ENCODE measurements at places on chromosomes 12 and 14.

GRCh38 chr14:103540821-103541708 is 12.1 kb downstream of the TRMT61A start:
- DNase-seq, result peak; percentile 69

DNA sequence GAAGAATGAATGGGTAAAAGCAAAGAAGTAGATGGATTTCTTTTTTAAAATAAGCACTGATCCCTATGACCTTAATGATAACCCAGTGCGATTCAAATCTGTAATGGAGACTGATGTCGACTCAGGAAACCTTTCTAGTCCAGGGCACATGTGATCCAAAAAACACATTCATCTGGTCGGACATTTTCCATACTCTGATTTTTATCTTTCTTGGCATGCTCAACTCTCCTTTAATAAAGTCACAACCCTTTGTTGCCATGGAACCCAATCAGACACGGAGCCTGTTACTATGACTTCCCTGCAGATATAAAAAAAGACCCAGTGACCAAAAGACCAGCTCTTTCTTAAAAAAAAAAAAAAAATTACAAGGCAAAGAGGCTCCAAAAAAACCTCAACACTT is 27.9 kb downstream of the TMCC3 start:
- DNase-seq, result no peak

DNA sequence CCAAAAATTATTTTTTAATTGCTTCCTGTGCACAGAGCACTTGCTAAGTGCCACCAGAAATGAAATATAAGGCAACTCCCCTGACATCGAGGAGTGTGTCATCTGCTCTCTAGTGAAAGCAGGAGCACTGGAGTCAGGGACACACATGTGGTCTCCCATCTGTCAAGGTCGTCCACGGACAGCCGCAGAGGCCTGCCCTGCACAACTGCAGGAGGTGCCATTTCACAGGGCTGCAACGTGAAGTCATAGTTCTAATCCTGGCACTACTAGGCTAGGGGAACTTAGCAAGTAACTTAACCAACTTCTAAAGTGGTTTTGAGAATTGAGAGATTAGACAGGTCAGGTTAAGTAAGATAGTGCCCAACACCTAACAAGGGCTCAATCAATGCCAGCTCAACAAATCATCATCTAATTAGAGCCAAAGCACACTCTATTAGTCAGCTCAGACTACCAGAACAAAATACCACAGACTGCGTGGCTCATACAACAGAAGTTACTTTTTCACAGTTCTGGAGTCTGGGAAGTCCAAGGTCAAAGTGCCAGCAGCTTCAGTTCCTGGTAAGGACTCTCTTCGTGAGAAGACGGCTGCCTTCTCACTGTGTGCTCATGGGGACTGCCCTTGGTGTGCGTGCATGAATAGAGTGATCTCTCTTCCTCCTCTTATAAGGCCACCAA is 30.7 kb downstream of the FOXN3 start:
- no peak for DNase-seq

DNA sequence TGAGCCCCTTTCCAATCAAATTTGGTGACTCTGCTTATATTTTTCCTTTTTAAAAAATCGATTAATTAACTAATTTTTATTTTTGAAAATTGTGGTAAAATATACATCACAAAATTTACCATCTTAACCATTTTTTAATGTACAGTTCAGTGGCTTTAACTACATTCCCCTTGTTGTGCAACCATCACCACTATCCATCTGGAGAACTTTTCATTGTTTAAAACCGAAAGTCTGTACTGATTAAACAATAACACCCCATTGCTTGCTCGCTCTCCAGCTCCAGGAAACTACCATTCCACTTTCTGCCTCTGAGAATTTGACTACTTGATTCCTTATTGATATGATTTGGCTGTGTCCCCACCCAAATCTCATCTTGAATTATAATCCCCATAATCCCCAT is 283.4 kb downstream of the C12orf75 start:
- DNase-seq, result no peak

GRCh38 chr14:36718216-36718615 is 56.6 kb downstream of the PAX9 start:
- DNase-seq, result no peak

DNA sequence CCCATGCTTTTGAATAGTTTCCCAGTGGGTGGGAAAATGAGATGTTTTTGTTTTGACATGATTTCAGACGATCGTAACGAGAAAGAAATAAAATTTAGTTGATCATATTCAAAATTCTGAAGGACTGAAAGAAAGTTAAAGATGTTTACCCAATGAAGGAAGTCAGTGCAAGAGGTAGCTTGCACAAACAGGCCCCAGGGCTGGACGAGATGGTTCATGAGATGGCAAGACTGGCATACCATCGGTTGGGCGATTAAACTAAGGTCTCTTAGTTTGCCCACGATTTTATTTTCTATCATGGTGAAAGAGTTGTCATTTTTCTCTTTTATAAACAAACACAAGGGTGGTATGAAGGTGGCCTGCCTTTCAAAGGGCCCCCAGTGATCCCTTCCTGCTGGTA is 124.5 kb upstream of the TBX5 start:
- DNase-seq, result no peak

DNA sequence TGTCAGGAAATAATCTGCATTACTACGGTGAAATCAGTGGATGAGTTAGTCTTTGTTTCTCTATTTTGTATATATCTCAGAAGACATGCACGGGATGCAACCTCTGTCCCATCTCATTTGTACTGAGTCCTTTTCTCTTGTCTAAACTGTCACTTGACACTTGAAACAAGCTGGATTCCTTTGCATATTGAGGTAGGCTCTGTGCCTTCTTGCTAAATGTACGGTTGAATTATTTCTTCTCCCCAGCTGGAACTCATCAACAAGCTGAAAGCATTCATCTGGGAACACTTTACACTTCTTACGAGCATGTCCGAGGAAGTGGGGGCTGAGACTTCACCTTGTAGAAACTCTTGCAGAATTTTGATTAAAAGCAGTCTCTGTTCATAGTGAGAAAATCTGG is 119.5 kb downstream of the VEZT start:
- no peak for DNase-seq

DNA sequence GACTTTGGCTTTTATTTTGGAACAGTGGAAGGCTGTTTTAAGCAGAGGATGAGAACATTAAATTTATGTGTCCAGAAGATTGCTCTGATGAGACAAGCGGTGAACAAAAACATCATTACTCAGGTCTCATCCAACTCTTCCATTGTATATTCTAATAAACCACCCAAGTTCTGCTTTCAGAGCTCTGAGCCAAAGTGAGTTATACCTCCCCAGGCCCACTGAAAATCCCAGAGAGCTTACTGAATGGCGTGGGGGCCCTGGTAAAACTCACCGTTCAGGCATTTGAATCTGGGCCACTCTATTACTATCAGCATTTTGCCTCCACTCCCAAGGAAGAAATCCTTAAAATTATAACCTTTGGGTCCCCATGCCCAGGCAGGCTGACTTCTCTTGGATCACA is 122.0 kb upstream of the HIF1A start:
- DNase-seq, result no peak

DNA sequence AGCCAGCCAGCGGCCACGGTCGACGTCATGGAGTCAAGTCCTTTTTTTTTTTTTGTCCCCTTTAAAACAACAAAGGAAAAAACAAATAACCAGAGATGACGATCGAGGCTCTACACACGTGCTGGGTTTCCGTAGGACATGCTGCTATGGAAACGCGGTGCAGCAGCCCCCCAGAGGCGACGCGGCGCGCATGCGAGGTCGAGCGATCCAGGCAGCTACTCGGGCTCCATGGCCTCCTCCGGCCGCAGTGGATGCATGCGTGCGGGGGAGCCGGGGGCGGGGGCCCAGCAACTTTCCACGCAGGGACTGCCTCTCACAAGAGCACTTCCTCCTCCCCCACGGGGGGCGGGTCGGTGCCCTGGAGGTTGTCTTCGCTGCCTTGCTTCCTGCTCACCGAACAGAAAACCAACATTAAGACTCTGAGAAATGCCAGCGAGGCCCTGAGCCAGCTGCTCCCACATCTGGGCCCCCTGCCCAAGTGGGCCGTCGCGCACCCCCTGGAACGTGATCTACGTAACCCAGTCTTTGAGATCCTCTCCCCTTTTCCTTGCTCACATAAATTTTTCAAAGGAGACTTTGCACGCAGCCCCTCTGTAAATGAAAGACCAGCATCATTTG is 30.7 kb downstream of the P2RX4 start:
- DNase-seq, result peak; percentile 85

- DNase-seq, result peak; percentile 83
These were observed 187.0 kb downstream of the ETV6 start for GRCh38 chr12:11836282-11837151.

GRCh38 chr12:3199551-3200031 is 122.4 kb downstream of the TSPAN9 start:
- no peak for DNase-seq

- no peak for DNase-seq
These were observed 35.5 kb upstream of the PAX9 start for GRCh38 chr14:36626151-36626550.

GRCh38 chr12:79407671-79408622 is 282.8 kb downstream of the PAWR start:
- no peak for DNase-seq

- no peak for DNase-seq
These were observed 114.4 kb downstream of the LMNTD1 start for GRCh38 chr12:25438638-25439037.

GRCh38 chr12:124545508-124546418 is 21.6 kb downstream of the NCOR2 start:
- no peak for DNase-seq

DNA sequence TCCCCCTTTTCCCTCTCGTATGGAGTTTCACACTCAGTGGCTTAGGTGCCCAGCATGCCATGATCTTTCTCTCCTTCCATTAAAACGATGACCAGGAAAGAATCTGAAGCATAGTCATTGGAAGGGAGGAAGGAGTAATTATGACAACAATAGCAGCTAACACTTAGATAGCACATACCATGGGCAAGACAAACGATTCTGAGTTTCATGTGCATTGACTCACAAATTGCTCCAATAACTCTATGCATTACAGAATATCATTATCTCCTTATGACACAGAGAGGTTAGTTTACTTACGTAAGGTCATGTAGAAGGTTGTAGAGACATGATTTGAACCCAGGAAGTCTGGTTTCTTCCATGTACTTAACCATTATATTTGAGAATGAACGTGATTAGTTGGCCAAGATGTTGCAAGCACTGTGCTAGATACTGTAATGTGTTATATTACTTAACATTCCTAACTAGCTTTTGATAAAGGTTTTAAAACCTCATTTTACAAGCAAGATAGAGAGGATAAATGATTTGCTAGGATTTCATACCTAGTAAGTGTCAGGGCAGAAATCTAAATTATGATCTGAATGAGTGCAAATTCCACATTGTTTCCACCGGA is 162.4 kb downstream of the CAND1 start:
- DNase-seq, result no peak

DNA sequence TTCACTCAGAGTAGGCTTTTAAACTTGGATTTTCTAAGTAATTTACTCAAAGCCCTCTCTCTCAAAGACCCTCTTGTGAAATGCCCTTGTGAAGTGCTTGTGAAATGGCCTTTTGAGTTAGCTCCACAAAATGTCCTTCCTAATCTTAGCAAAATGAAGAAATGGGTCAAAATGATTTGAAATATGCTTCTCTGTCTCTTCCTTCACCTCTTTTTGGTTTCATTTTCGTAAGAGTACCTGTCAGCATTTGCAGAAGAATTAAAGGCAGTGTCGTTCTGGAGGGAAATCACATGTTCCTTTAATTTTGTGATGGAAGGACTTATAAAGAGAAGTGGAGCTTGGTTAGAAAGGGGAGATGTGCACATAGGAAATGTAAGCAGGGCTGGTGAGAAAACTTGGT is 93.7 kb downstream of the HMGA2 start:
- DNase-seq, result no peak

- DNase-seq, result no peak
These were observed 405.9 kb upstream of the MIS18BP1 start for GRCh38 chr14:45658917-45659299.

- no peak for DNase-seq
These were observed 11.3 kb upstream of the DACT1 start for GRCh38 chr14:58626431-58626831.

GRCh38 chr12:95970905-95971304 is 25.2 kb downstream of the HAL start:
- no peak for DNase-seq

GRCh38 chr12:17680220-17680619 is 409.8 kb downstream of the RERGL start:
- no peak for DNase-seq

DNA sequence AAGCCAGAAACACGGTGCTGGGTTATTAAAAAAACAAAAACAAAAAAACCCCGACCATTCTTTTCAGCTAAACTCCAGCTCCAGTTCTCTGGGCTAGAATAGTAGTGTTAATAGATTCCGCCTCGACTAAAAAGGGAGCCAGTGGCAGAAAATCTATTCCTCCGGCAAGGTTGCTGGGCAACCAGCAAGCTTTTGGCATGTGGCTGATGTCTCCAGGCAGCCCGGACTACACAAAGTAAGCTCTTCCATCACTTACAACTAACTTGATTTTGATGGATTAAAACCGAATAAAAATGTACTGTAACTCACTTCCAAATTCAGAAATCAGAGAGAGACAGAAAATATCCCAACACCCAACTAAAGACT is 126.4 kb upstream of the FOXN3 start:
- DNase-seq, result peak; percentile 59

- no peak for DNase-seq
These were observed 1.2 kb downstream of the PHETA1 start for GRCh38 chr12:111367661-111368221.

DNA sequence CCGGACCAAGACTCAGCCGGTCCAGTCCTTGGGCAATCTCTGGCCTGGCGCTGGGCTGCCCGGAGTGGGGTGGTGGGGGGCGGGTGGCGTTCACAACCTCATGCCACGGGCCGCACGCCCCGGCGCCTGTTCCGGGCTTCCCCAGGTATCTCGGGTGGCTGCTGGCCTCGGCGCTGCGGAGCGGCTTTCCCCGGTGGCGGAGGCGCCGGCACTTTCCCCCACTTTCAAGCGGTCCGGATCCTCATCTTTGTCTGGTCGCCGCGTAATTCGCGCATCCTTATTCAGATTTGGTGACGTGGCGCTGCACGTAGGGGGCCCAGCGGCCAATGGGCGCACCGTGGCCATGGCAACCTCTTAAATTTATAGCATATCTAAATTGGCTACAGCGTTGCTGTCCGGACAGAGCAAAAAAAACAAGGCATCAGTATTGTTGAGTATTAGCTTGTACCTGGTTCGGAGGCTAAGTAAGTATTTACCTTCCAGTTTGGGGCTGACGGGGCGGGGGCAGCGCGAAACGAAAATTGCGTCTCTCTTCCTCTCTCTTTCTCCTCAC is at the start of gene LHX5:
LHX5 (minus strand) TSS at position 253 of the 553 bp plus-strand sequence. CDS start 373 bp downstream, outside the sequence.
- peak; percentile 3 for DNase-seq

DNA sequence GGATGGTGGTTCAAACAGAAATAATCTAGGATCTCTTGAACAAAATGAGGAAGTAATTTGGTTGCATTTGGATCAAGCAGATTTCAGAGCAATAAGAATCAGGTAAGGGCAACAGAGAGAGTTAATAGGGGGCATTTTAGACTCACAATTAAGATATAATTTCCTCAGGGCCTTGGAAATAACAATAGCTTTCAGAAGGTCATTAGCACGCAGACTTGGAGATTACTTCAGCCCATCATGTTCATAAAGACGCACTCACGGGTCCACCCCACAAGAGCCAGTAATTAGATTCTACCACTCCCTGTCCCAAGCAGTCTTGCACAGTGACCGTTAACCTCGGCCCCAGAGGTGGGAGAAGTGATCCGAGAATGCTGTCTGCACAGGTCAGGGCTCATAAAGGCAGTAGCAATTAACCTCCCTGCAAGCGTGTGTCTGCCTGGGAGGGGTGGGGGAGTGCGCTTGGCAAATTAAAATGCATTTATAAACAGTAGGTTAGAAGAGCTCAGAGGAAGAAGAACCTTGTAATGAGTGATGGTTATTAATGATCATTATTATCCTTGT is 125.7 kb upstream of the CCDC196 start:
- no peak for DNase-seq
